ENCODE measurements at places on chromosomes 2 and 18. TPM values are rescaled to one million over a fixed set of nuclear protein-coding genes. Genes with fewer than 3 reads are reported as not detected.

NR4A2 gene
- 57.6 TPM for total RNA-seq

GPR75 gene
- total RNA-seq: 0.52 TPM

G6PC2 gene
- total RNA-seq: not detected

GCG gene
- not detected for total RNA-seq

RNU2-63P gene
- not detected for total RNA-seq

KIAA2012 gene
- total RNA-seq: not detected

UGT1A10 gene
- total RNA-seq: not detected

FAHD2A gene
- 23.9 TPM for total RNA-seq

FAM124B gene
- total RNA-seq: 0.26 TPM

SP5 gene
- total RNA-seq: not detected

TANC1 gene
- total RNA-seq: 17.8 TPM

PCARE gene
- not detected for total RNA-seq

PPP1R1C gene
- 0.96 TPM for total RNA-seq

DSG4 gene
- total RNA-seq: not detected

GKN2 gene
- not detected for total RNA-seq

CYP26B1 gene
- total RNA-seq: 0.08 TPM

HOXD1 gene
- not detected for total RNA-seq

MOGAT1 gene
- not detected for total RNA-seq

GALR1 gene
- not detected for total RNA-seq

ADRA2B gene
- not detected for total RNA-seq

ITGB6 gene
- 15.0 TPM for total RNA-seq

QPCT gene
- 24.2 TPM for total RNA-seq

UGT1A8 gene
- not detected for total RNA-seq

STARD6 gene
- not detected for total RNA-seq

SLC9A4 gene
- total RNA-seq: not detected

CNDP1 gene
- total RNA-seq: not detected

IHH gene
- total RNA-seq: not detected

SERPINB7 gene
- not detected for total RNA-seq

RUFY4 gene
- total RNA-seq: not detected

NTSR2 gene
- not detected for total RNA-seq

UGT1A9 gene
- not detected for total RNA-seq

FBXO41 gene
- total RNA-seq: 2.5 TPM

MCFD2 gene
- 101 TPM for total RNA-seq

TMEM163 gene
- 0.13 TPM for total RNA-seq

MC5R gene
- not detected for total RNA-seq

SLC40A1 gene
- 2.3 TPM for total RNA-seq

TTC21B gene
- 25.1 TPM for total RNA-seq

ANKRD39 gene
- 15.9 TPM for total RNA-seq

GLI2 gene
- total RNA-seq: 15.1 TPM

TEX44 gene
- total RNA-seq: not detected

LRRFIP1 gene
- total RNA-seq: 18.6 TPM

NPPC gene
- total RNA-seq: not detected

DNAH6 gene
- total RNA-seq: under 0.01 TPM

GNLY gene
- total RNA-seq: 0.24 TPM

FHOD3 gene
- total RNA-seq: 4.9 TPM

CCDC142 gene
- total RNA-seq: 8.4 TPM

CDK5R2 gene
- total RNA-seq: not detected

CYBRD1 gene
- total RNA-seq: 37.9 TPM

RGPD3 gene
- under 0.01 TPM for total RNA-seq

Measured in epithelial cell of alveolus of lung (primary cell).